ELR (cell line): ENCODE measurements at places on chromosomes 7 and 10.

- DNase-seq: peak; percentile 30
Measured at GRCh38 chr7:81327468-81328266, 408.8 kb upstream of the SEMA3C start.

- DNase-seq: no peak
Measured at GRCh38 chr10:3881622-3882021, 96.6 kb upstream of the KLF6 start.

- DNase-seq: no peak
Measured at GRCh38 chr10:77027576-77027975, 610.0 kb downstream of the KCNMA1 start.

GRCh38 chr7:130345136-130345535, 520 bp downstream of the CPA5 start:
- no peak for DNase-seq
